ENCODE measurements at places on chromosomes 2 and 18.

- DNase-seq: no peak
These were observed 283.2 kb upstream of the MEX3C start for GRCh38 chr18:51480407-51481261.

DNA sequence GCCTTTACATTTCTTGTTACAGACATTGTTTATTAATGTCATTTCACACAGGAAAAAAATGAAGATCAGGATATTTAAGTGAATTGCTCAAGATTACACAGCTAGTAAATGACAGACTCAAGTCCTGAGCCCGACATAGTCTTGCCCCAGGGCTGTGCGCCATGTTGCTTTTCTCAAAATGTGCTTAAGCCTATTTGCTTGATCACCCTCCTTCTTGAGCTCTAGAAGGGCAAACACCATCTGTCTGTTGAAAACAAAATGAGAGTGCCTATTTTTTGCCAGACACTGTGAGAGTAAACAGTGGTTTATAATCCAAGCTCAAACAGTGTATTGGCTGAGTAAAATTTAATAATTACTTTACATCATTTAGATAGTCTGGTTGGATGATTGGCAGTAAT, 34.8 kb upstream of the HNMT start:
- no peak for DNase-seq

- DNase-seq: no peak
These were observed 175.7 kb upstream of the RND3 start for GRCh38 chr2:150663143-150663542.

DNA sequence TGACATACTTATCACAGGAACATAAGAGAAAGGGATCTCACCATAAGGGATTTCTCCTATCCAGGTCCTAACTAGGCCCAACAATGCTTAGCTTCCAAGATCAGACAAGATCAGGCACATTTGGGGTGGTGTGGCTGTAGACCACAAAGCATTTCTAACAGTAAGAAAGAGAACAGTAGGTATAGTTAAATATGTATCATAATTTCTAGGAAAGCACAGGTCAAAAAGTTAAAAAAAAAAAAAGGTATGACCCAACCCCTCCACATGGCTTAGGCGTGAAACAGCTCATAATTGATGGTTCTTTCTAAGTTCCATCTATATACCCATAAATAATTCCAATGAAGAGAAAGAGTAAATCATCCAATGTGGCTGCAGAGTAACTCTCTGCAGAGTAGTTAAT, 6.9 kb downstream of the PRKD3 start:
- no peak for DNase-seq

- DNase-seq: no peak
These were observed 35.3 kb upstream of the GULP1 start for GRCh38 chr2:188256420-188256819.

DNA sequence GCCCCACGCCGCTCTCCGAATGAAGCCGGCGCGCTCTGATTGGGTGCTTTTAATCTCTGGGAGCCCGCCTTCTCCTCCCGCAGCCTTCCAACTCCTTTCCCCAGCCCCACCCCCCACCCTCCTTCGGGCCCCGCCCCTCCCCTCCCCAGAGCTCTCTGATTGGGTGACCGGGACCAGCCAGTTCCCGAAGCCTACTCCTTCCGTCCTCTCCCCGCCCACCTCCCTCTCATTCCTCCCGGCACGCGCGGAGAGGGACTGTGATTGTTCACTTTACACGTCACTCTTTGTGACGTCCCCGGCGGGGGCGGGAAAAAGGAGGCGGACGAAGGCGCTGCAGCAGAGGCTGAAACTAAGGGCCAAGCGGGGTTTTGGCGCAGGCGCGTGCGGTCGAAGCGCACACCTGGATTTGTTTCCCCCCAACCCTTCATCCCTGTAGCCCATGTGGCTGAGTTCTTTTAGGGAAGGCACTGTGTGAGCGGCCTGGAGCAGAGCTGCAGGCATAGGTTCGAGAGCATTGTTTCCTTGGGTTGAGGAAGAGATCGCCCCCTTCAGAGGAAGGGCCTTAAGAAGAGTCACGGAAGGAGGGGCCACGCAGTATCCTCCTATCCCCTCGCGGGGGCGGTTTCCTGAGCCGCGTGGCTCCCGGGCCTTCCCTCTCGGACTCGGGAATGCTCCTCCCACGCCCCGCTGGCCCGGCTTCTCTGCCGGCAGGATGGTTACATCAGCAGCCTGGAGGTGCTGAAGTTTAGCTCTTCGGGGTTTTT, at the start of gene MEX3C:
TSS of gene MEX3C (minus strand) at position 21 of the 764 bp plus-strand sequence. CDS start 361 bp downstream, outside the sequence.
- DNase-seq: peak; percentile 99

DNA sequence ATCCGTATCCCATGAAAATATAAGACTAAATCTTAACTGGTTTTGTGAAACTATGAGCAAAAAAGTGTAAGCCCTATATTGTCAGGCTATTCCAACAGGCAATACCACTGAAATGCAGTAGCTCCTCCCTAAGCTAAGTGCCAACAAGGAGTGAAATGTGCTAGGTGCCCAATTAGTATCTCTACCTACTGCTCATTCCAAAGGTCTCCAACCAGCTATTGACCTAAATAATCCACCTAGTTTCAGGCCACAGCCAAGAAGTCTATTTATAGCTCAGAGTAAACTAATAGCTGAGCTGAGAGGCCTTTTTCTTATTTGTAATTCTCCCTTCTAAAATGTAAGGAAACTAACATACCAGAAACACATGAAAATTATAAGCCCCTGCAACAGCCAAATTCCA, 482.2 kb downstream of the DCC start:
- no peak for DNase-seq

- no peak for DNase-seq
These were observed 26.7 kb downstream of the CTLA4 start for GRCh38 chr2:203894262-203894661.

DNA sequence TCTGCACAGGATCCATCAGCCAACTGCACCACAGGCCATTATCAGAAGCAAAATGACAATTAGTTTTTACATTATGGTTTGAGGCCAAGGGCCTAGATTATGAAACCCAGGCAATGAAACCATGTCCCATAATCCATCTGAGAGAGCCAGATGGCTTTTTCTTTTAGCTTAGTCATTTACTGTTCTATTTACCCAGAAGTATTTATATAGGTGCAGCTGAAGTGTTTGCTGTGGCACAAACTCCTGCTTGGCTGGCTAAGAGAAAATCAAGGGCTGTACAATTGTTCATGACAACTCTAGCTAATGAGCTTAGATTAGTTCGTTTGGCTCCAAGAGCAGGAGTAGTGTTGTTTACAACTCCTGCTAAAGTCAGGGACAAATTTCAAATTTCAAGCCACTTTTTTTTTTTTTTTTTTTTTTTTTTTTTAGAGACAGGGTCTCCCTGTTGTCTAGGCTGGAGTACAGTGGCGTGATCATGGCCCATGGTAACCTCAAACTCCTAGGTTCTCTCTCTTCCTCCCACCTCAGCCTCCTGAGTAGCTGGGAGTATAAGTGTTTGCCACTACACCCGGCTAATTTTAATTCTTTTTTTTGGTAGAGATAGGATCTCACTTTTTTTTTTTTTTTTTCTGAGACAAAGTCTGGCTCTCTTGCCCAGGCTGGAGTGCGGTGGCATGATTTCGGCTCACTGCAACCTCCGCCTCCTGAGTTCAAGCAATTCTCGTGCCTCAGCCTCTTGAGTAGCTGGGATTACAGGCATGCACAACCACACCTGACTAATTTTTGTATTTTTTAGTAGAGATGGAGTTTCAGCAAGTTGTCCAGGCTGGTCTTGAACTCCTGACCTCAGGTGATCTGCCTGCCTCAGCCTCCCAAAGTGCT, 18.4 kb upstream of the REV1 start:
- no peak for DNase-seq

- DNase-seq: no peak
These were observed 59.1 kb downstream of the ODC1 start for GRCh38 chr2:10388954-10389560.

DNA sequence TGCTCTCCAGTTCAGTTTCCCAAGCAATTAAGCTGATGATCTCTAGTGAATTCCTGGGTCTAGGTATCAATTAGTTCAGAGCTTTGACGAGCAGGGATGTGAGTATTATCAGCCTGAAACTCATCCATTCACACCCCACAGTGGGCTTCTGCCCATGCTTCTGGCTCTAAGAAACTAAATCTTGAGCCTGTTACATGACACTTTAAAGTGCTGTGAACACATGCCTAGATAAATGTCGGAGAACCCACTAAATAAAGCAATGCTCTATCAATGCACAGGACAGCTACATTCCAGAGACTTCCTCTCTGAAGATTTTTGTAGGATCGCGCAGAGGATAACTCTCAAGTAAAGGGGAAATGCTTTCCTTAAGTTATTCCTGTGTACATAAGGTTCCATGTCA, 356.5 kb upstream of the TNP1 start:
- no peak for DNase-seq

GRCh38 chr2:23532391-23533337, 147.7 kb downstream of the KLHL29 start:
- DNase-seq: no peak

GRCh38 chr2:149021761-149022160, 16.7 kb upstream of the LYPD6B start:
- no peak for DNase-seq

DNA sequence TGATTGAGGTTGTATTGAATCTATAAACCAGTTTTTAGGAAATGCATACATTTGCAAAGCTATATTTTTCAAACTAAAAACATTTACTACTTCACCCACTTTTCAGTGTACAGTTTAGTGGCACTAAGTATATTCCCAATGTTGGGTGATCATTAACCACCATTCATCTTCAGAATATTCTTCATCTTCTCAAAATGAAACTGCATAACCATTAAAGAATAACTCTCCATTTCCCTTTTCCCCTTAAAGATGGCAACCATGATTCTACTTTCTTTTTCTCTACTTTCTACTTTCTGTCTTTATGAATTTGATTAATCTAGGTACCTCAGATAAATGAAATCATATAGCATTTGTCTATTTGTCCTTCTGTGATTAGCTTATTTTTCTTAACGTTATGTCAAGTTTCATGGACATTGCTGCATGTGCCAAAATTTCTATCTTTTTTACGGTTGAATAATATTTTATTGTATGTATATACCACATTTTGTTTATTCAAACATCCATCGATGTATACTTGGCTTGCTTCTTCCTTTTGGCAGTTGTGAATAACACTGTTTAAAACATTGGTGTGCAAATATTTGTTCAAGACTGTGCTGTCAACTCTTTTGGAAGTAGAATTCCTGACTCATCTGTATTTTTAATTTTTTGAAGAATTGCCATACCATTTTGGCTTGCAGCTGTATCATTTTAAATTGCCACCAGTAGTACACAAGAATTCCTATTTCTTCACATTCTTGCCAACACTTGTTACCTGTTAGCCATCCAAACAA, 104.9 kb downstream of the RPRM start:
- DNase-seq: no peak

DNA sequence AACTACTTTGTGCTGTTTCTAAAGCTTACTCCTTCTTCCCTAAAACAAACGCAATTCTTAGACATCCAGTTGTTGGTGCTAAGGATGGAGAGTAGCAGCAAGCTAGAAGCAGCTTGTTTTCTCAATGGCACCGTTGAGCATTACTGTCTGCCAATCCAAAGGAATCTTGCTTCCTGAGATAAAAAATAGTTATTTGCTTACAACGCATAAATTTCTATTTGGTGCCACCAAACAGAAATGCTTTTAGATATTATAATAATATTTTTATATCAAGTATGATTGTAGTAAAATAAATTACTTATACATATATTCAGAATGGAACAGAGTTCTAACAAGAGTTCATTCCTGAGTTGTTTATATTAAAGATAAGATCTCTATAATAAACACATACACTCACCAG, 434.7 kb downstream of the CPS1 start:
- DNase-seq: no peak

DNA sequence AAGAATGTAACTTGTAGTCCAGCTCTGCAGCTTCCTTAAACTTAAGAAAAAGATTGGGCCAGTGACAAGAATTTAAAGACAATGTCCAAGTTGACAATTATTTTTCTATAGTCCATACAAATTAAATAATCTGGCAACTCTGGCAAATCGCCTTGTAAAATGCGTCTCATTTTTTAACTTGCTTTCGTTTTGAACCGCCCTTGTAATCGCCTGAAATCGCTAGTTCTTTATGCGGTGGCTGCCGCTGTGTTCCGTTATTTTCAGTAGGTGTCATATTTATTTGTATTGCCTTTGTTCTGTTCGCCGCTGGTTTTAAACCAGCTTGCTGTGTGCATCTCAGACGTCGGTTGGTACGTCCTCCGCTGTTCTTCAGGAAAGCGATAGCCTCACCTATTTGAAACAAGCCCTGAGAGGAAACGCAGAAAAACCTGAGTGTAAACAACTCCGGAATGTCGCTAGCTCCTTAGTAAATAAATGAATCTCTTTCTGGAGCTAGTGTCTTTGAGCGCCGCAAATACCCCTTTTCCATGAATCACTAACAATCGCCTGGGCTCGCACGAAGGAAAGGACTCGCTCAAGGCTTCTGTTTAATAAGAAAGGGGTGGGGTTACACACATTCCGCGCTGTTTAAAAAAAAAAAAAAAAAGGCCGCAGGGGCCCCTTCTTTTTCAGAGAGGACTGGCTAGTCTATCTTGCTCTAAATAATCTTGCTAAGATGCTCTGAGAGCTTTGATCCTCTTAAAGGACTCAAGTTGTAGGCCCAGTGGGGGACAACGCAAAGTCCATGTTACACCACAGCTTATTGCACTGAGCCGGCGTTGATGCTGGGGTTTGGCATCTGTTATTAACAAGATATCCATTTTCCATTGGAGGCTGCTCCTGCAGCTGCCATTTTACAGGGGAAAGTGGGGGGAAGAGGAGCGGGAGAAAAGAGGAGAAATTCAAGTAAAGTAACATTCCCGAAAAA, 3.0 kb downstream of the HOXD8 start:
- DNase-seq: no peak

DNA sequence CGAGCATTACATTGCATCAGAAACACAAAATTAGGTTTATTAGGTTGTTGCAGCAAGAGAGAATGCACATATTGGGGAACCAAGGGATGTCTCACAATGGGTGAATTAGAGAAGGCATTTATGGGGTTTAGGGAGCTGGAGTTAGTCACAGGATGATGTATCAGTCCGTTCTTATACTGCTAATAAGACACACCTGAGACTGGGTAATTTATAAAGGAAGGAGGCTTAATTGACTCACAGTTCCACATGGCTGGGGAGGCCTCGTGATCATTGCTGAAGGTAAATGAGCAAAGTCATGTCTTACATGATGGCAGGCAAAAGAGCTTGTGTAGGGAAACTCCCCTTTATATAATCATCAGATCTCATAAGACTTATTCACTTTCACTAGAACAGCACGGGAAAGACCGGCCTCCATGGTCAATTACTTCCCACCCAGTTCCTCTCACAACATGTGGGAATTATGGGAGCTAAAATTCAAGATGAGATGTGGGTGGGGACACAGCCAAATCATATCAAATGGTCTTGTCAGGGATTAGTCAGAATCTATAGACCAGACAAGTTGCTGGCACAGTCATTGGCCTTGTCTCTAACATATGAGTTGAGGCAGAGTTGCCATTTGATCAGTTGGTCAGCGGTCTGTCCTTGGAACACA, 61.9 kb upstream of the RBMS1 start:
- DNase-seq: no peak

DNA sequence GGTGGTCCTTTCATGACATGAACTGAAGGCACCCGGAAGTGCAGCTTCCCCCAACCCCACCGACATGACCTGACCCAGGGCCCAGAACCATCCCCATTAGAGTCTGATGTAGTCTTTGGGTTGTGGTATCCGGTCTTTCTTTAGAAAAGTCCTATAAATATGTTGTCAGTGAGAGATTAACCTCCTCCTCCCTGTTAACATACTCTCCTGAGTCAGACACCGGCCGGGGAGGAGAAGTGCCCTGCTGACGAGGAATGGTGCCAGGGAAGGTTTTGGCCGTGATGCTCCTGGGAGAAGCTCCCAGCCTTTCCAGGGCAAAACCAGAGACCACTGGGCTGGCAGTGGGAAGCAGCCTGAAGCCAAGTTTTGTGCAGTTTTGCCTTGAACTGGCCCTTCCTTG, 109.0 kb downstream of the LAMA3 start:
- no peak for DNase-seq

- no peak for DNase-seq
These were observed 37.0 kb upstream of the TTN start for GRCh38 chr2:178844269-178844668.

All from stimulated activated CD4-positive, alpha-beta T cell treated with anti-CD3 and anti-CD28 coated beads, Interleukin-1b, Interleukin-23, amount 100 ng/mL, for 1 hour (primary cell).